ENCODE measurements at places on chromosomes 3 and 15.

DNA sequence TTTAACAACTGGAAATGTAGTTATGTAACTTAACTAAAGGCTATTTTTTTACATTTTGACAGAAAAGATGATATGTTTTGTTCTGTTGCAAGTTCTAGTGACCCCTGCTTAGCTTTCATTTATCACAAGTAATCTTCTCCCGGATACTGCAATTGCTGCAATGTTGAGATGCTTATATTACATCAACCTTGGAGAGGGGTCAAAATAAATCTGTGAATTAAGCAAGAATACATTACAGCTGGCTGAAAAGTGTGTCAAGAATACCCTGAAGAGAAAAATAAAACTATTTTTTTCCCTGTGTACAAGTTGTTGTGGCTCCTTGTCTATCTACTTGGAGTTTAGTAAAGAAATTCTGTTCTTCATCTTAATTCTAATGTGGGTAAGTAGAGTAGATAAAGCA is 232.1 kb upstream of the GOLIM4 start:
- DNase-seq = no peak

DNA sequence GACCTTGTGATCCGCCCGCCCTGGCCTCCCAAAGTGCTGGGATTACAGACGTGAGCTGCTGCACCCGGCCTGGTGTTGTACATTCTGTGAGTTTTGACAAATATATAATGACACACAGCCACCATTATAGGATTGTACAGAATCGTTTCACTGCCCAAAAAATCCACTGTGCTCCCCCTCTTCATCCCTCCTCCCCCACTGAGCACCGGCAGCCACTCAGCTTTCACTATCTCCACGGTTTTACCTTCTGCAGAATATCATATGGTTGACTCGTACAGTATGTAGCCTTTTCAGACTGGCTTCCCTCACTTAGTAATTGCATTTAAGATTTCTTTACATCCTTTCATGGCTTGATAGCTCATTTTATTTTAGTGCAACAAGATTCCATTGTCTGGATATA is 56.7 kb upstream of the ATP13A3 start:
- no peak for DNase-seq

DNA sequence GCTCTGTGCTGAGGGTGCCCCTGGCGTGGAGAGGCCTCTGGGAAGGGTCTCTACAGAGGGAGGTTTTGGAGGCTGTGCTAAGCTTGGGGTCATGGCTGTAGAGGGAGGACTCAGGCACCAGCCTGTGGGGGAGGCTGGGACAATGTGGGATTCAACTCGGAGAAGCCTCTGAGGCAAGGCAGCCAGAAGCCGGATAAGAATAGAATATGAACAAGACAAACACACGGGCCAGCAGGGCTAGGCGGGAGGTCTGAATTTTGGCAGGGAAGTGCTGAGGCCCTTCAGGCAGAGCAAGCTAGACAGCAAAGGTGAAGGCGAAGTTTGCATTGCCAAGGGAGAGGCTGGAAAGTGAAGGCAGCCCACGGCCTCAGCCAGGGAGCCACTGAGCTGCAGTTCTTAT is 612.1 kb upstream of the NR2F2 start:
- no peak for DNase-seq

GRCh38 chr3:149958171-149958796 is 12.4 kb downstream of the PFN2 start:
- DNase-seq = no peak

DNA sequence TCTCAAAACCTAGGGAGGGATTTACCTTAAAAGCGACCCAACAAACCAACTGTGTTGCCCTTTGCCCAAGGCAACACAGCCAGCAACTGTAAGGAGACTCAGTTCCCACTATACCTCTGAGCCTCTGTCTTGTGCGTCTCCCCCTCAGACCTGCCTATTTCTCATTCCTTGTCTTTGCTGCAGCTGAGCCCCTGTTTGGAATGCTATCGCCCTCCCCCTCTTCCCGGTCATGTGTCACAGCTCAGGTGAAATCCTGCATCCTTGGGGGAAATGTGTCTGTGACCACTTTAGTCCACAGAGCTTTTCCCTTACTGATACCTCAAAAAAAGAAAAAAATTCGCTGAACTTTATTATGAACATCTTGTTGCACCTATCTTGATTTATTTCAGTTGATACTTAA is 52.0 kb upstream of the LRIG1 start:
- no peak for DNase-seq

DNA sequence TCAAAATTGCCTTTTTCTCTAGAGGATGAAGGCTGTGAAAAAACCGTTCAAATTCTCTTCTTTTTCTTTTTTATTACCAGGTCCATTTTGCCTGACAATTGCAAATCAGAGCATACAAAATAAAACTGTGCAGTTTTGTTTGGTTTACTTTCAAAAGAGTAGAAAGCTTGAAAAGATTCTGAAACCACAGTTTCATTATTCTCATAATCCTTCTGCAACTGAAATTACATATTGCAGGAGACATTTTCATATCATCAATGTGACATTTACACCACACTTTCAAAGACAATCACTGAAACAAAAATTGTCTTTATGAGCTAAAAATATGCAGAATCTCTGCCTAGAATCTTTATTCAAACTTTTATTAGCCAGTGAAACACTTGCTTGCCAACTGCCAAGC is 296.4 kb upstream of the TPRG1 start:
- DNase-seq = no peak

DNA sequence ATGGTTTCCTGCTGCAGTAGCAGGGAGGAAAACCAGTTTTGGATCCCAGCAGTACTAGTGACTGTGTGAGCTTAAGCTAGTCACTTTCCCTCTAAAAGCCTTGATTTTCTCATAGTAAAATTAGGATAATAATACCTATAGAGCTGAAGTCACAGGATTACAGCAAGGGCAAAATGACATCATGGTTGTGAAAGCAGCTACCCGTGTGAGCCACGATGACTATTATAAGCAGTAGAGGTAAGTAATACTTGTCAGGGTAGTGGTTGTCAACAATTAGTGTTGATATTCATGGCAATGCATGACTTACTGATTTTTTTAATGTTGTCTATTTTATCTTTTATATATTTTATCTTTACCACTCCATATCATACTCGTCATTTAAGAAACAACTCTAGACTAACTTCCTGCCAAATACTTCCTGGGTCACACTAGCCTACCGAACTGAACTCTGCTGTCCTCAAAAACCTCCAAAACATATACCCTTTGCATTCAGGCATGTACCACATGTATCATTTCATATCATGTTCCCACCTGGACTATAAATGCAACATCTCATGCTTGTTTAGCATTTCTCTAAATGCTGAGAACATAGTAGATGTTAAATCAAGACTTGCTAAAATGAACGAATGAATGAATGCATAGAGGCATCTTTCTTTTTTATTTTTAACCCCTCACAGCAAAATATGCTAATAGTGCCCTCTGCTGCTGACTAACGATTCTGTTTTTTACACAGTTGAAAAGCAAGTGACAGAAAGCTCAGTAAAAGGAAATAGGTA is 172.6 kb downstream of the P3H2 start:
- DNase-seq = no peak

GRCh38 chr15:80414546-80415357 is 10.6 kb downstream of the ARNT2 start:
- peak; percentile 37 for DNase-seq

GRCh38 chr15:56176996-56177395 is 66.7 kb downstream of the RFX7 start:
- DNase-seq = no peak

GRCh38 chr3:124972457-124972856 is 37.9 kb upstream of the MUC13 start:
- DNase-seq = no peak

DNA sequence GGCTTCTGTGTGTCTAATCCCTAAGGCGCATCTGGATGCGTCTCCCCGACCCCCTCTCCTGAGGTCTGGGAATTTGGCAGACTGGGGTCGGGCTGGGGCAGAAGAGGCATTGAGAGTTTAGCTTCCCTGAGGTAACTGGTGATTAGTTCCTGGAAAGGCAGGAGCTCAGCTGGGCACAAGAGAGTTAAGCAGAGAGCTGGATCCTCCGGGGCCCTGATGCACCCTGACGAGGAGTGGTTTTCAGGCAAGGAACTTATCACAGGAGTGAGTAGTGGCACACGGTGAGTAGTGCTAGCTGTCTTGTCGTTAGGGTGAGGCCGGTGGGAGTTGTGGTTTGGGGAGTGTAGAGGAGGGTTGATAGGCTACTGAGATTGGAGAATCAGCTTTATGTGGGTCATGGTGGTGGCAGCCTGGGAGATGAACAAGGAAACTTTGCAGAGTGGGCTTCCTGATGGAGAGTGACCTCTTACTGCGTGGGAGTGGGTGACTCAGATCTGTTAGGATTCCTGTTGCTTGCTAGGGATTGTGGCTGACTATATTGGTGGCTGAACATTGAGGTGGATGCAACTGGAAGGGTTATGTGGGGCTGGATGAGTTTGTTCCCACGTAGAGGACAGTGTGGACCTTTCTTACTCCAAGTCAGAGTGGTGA is 897 bp downstream of the RAD54L2 start:
- no peak for DNase-seq

DNA sequence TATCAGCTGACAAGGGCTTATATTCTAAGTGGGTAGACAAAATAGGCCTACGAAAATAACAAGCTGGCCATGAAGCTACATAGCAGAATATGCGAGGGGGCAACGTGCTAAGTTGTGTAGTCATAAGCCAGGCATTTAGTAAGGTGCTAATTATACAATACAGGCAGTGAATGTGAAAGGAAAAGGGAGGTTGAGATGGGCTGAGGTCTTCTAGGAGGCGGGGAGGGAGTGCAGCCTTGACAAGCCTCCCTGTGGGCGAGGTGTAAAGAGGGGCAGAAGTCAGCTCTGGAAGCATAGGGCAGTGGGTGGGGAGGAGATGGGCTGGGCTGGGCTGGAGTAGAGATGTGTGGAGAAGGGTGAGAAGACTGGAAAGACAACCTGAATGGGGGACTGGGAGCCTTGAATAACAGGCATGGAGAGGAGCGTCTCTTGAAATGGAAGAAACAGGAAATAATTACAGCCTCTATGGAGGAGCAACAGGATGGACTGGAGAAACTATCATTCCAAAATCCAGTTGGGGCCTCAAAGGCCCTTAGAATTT is 1.2 kb downstream of the TIGIT start:
- DNase-seq = no peak

DNA sequence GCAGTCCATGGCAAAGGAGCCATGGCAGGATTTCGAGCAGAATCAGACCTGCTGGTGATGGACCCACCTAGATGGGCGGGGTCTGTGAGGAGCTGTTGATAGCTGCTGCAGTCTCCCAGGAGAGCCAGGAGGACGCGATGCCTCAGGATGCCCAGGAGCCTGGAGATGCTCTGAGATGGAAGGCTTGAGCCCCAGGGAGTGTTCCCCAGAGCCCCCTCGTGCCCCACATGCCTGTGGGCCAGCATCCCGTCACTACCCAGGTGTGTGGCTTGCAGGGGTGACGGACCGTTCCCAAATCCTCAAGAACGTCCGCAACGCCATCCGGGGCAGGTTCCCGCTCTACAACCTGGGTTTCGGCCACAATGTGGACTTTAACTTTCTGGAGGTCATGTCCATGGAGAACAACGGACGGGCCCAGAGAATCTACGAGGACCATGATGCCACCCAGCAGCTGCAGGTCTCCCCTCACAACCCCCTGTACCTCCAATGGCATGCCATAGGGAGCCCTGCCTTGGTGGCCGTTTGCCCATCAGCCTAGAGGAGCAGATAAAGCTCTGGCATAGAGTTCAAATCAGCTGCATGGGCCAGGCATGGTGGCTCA is 6.7 kb downstream of the ITIH1 start:
- no peak for DNase-seq

- no peak for DNase-seq
Observed at GRCh38 chr3:23837691-23838090, 31.9 kb downstream of the UBE2E1 start.

- DNase-seq = no peak
Observed at GRCh38 chr15:68601206-68602197, 22.7 kb downstream of the CORO2B start.

- DNase-seq = no peak
Observed at GRCh38 chr3:49295489-49296058, 18.5 kb upstream of the C3orf62 start.

DNA sequence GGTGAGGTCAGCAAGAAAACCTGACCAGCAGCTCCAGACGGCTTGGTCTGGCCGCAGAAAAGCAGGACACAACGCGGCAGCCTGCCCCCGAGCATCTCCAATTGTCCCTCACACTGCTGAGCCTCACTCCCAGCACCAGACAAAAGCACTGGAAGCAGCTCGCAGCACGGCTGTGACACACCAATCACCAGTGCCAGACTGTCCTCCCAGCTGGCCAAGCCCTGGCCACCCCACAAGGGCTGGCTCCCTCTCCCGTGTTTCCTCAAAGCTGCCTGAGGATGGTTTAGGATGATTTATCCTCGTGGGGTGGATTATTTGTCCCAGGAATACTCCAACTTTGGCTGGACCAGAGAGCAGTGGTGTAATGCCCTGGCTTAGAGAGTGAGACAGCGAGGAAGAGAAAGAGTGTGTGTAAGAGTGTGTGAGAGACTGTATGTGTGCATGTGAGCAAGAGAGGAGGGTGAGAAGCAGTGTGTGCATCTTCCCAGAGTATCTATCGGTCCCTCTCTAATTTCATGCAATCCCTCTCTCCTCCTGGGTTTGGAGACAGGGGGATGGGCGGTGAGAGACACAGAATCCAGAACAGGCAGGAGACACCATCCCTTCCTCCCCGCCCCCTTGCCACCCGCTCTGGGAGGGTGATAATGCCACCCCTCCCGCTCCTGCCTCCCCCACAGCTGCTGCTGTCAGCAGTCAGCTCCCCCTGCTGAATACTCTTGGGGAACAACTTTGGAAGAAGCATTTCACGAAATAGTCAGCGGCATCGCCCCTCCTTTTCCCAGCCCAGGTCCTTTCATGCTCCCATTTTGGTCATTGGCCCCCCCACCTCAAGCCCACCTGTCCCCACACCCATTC is 34.2 kb downstream of the SEMA5B start:
- DNase-seq = peak; percentile 53

- DNase-seq = no peak
Observed at GRCh38 chr3:71402911-71403310, 180.6 kb downstream of the FOXP1 start.

GRCh38 chr3:115251509-115251908 is 104.4 kb upstream of the ZBTB20 start:
- no peak for DNase-seq
